ENCODE measurements at places on chromosomes 12 and 14. TPM values are rescaled to one million over a fixed set of nuclear protein-coding genes. Genes with fewer than 3 reads are reported as not detected.

- peaks cover 35% of the 10 kb centered on the region for H3K4me1 ChIP-seq
- no peak overlapping the region for H3K27ac ChIP-seq
- no peaks in the 10 kb centered on the region for H3K36me3 ChIP-seq
Observed at GRCh38 chr14:53149668-53150316, 3.3 kb downstream of the DDHD1 start.

GRCh38 chr12:127820271-127820670 is 446.7 kb upstream of the TMEM132C start:
- H3K36me3 ChIP-seq, result no peaks in the 10 kb centered on the region
- H3K27me3 ChIP-seq, result no peaks in the 10 kb centered on the region
- no peak overlapping the region for H3K4me3 ChIP-seq
- H3K4me1 ChIP-seq, result no peaks in the 10 kb centered on the region
- H3K27ac ChIP-seq, result no peak overlapping the region

DNA sequence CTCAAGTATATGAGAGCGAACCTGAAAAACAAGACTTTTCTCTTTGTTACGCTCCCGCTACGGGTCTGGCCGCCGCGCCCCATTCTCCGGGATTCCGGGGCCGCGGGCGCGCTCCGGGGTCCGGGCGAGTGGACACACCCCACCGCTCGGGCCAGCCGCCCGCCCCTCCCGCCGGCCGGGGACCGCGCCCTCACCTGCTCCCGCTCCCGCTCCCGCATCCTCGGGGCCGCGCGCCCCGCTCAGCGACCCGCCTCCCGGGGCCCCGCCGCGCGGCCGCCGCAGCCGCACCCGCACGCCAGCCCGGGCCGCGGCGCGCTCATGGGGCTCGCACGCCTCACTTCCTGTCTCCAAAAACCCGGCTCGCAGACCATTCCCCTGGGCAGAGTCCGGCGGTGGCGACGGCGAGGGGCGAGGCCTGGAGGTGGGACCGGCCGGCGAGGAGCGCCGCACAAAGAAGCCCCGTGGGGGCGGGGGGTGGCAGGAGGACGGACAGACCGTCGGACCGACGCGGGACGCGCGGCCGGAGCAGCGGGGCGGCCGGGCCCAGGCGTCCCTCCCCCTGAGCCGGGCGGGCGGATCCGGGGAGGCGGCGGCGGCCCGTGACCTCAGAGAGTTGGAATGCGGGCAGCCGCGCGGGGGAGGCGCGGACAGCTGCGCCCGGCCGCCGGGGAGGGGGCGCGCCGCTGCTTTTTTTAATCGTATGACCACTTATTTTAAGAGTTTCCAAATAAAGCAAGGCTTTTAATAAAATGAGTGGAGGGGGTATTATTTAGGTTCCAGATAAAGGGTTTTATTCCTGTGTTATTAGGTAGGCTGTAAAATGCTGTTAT is at the start of gene PTPN21:
Gene PTPN21 (minus strand): TSS at position 551 of the 830 bp plus-strand sequence. CDS start 4,590 bp downstream, outside the sequence.
- H3K4me3 ChIP-seq, result peak within 1 kb of the TSS; percentile 2
- H3K36me3 ChIP-seq, result no peaks in the 10 kb centered on the region
- H3K27ac ChIP-seq, result no peak within 1 kb of the TSS
- DNase-seq, result no peak
- peaks cover 54% of the 10 kb centered on the region for H3K27me3 ChIP-seq

GRCh38 chr12:47079981-47080724 is 394 bp upstream of the AMIGO2 start:
- no peaks in the 10 kb centered on the region for H3K36me3 ChIP-seq
- peak overlapping the region; percentile 50 for H3K27ac ChIP-seq
- peak; percentile 25 for DNase-seq
- H3K4me3 ChIP-seq, result peak overlapping the region; percentile 84
- no peaks in the 10 kb centered on the region for H3K27me3 ChIP-seq
- H3K4me1 ChIP-seq, result peaks cover 40% of the 10 kb centered on the region

DNA sequence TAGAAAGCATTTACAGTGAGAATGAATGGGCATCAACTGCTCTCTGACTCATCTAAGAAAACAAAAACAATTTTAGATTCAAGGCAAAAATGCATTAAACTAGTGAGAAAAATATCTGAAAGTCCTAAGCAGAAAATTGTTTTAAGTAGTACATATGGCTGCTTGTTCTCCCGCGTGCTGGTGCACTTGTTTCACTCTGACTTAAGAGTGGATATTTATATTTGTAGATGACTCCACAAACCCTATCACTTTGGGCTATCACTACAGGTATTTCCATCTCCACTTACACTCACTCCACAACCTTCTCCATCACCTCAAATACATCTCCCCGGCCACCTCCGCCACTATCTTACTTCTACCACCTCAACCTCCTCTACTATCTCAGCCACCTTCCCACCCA is 253.9 kb upstream of the EGLN3 start:
- no peak for DNase-seq
- no peak overlapping the region for H3K4me3 ChIP-seq

Gene RNASE7
- not detected for total RNA-seq

Gene GLTP
- total RNA-seq, result 24.8 TPM

- no peaks in the 10 kb centered on the region for H3K36me3 ChIP-seq
- no peaks in the 10 kb centered on the region for H3K27me3 ChIP-seq
- H3K4me3 ChIP-seq, result no peak overlapping the region
- H3K27ac ChIP-seq, result no peak overlapping the region
- DNase-seq, result no peak
Observed at GRCh38 chr14:95235767-95236166, 78.4 kb upstream of the DICER1 start.

Gene TAS2R20
- 1.0 TPM for total RNA-seq

DNA sequence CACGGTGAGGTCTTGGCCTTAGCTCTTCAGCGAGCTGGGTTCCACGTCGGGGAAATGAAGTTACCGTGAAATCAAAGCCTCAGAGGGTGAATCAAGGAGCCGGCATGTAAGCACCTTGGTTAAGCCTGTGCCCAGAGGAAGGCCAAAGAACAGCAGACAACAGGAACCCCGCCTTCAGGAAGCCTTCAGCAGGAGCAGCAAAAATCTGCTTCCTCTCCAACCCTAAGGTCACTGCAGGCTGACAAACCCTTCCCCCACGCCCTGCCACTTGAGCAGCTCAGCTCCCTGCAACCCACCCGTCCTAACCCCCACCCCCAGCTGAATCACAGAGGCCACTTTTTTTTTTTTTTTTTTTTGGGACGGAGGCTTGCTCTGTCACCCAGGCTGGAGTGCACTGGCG is 72.9 kb upstream of the LTA4H start:
- no peaks in the 10 kb centered on the region for H3K36me3 ChIP-seq
- peak overlapping the region; percentile 2 for H3K4me3 ChIP-seq
- no peaks in the 10 kb centered on the region for H3K27me3 ChIP-seq
- peak overlapping the region; percentile 10 for H3K27ac ChIP-seq

- no peak overlapping the region for H3K27ac ChIP-seq
- no peaks in the 10 kb centered on the region for H3K4me1 ChIP-seq
- H3K27me3 ChIP-seq, result no peaks in the 10 kb centered on the region
- DNase-seq, result no peak
Observed at GRCh38 chr12:44889926-44890325, 13.8 kb upstream of the NELL2 start.

DNA sequence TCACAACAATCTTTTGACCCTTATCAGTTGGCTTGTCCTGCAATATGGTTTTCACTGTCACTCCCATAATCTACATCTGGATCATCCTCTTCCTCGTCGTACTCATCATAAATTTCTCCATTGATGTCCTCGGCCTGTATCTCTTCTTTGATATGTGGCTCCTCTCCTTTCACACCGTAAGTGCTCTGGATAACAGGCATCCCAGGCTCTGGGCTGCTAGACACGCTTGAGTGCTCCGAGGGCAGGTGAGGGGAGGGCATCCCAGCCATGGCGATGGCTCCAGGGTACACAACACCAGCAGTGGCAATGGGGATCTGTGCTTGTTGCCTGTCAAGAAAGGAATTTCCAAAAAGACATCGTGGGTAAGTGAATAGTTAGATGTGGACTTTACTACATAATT is 415.3 kb downstream of the SOX5 start:
- no peak overlapping the region for H3K27ac ChIP-seq
- no peak for DNase-seq
- H3K27me3 ChIP-seq, result no peaks in the 10 kb centered on the region
- no peaks in the 10 kb centered on the region for H3K4me1 ChIP-seq
- no peak overlapping the region for H3K4me3 ChIP-seq
- no peaks in the 10 kb centered on the region for H3K36me3 ChIP-seq

- no peak overlapping the region for H3K27ac ChIP-seq
- H3K27me3 ChIP-seq, result no peaks in the 10 kb centered on the region
- DNase-seq, result no peak
Observed at GRCh38 chr12:131366261-131366871, 344.5 kb upstream of the SFSWAP start.

DNA sequence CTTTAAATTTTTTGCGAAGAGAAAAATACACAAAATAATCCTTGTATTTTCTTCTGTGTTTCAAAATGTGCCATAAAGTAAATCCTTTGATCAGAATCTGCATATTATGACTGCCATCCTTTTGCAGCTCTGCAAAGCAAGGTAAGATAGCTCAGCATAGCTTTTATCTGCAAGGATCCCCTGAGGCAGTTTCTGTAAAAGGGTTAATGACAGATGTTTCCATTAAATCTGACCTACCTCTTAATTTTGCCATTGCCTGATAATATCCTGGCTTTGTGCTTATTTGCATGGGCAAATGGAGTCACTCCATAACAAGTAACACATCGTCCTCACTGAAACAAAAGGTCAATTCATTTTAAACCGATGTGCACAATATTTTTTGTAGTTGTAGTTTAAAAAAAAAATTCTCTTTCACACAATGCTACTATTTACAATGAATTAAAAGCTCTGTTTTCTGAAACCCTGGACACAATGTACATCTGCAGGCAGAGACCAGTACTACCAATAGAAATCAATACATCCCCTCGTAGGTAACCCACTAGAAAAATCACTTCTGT is 108.5 kb upstream of the SOX5 start:
- no peaks in the 10 kb centered on the region for H3K4me1 ChIP-seq
- no peaks in the 10 kb centered on the region for H3K36me3 ChIP-seq
- H3K27me3 ChIP-seq, result no peaks in the 10 kb centered on the region

GRCh38 chr14:61603736-61604135 is 91.6 kb upstream of the HIF1A start:
- no peak overlapping the region for H3K4me3 ChIP-seq
- peaks cover 6% of the 10 kb centered on the region for H3K4me1 ChIP-seq
- no peak for DNase-seq
- H3K27ac ChIP-seq, result no peak overlapping the region
- no peaks in the 10 kb centered on the region for H3K36me3 ChIP-seq
- H3K27me3 ChIP-seq, result no peaks in the 10 kb centered on the region

DNA sequence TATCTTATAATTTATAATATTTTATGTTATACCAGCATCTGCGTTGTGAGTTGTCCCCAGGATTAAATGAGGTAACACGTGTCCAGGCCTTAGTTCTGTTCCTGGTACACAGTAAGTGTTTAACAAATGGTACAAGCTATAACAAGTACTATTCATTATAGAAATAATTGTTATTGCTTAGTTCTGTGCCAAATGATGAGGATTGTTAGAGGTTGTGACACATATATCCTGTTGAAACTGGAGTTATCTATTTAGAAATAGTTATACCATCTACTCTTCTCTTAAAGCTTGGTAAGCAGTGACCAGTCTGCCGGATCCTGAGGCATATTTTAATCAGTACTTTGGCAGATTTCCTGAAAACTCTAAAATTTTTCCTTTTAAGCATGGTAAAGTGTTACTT is 1066.5 kb downstream of the TMTC2 start:
- no peaks in the 10 kb centered on the region for H3K36me3 ChIP-seq
- no peak for DNase-seq
- no peak overlapping the region for H3K4me3 ChIP-seq
- no peak overlapping the region for H3K27ac ChIP-seq
- H3K27me3 ChIP-seq, result no peaks in the 10 kb centered on the region

- no peak for DNase-seq
- no peak overlapping the region for H3K27ac ChIP-seq
- no peaks in the 10 kb centered on the region for H3K4me1 ChIP-seq
- no peaks in the 10 kb centered on the region for H3K36me3 ChIP-seq
- H3K4me3 ChIP-seq, result no peak overlapping the region
- peaks cover 9% of the 10 kb centered on the region for H3K27me3 ChIP-seq
Observed at GRCh38 chr14:24913021-24913420, 136.9 kb downstream of the STXBP6 start.

- no peak for DNase-seq
- H3K36me3 ChIP-seq, result peaks cover 11% of the 10 kb centered on the region
- H3K4me3 ChIP-seq, result no peak overlapping the region
- H3K27me3 ChIP-seq, result no peaks in the 10 kb centered on the region
- H3K4me1 ChIP-seq, result peaks cover 28% of the 10 kb centered on the region
- no peak overlapping the region for H3K27ac ChIP-seq
Observed at GRCh38 chr12:95857156-95857555, 1.6 kb upstream of the SNRPF start.

GRCh38 chr12:7075518-7075917 is 15.0 kb downstream of the C1S start:
- no peaks in the 10 kb centered on the region for H3K36me3 ChIP-seq
- no peaks in the 10 kb centered on the region for H3K27me3 ChIP-seq
- H3K4me3 ChIP-seq, result no peak overlapping the region
- no peak overlapping the region for H3K27ac ChIP-seq

Gene DACT1
- 1.3 TPM for total RNA-seq

GRCh38 chr14:102203382-102203781 is 63.7 kb downstream of the WDR20 start:
- no peak overlapping the region for H3K27ac ChIP-seq
- peaks cover 52% of the 10 kb centered on the region for H3K36me3 ChIP-seq
- H3K27me3 ChIP-seq, result no peaks in the 10 kb centered on the region
- no peak for DNase-seq
- peaks cover 32% of the 10 kb centered on the region for H3K4me1 ChIP-seq

DNA sequence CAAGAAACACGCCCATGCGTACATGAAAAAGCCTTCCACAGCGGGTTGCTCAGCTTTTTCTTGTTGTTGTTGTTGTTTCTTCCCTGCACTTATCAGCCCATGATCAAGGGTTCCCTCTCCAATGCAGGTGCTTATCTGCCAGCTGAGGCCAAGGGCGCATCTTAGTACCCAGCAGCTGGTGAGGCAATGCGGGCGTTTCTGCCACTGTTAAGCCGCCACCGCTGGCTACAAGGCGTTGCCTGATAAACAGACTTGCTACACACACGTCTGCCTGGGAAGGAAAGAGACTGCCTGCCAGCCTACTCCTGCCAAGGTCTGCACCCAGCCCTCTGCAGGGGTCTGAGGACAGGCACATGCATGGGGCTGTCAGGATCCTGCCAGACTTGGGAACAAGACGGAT is 345.9 kb downstream of the BCL11B start:
- peak; percentile 71 for DNase-seq
- H3K36me3 ChIP-seq, result no peaks in the 10 kb centered on the region
- peak overlapping the region; percentile 39 for H3K27ac ChIP-seq
- no peak overlapping the region for H3K4me3 ChIP-seq

Gene C12orf42
- 3.9 TPM for total RNA-seq

- H3K27me3 ChIP-seq, result no peaks in the 10 kb centered on the region
- peaks cover 12% of the 10 kb centered on the region for H3K4me1 ChIP-seq
- H3K36me3 ChIP-seq, result no peaks in the 10 kb centered on the region
- DNase-seq, result no peak
- no peak overlapping the region for H3K4me3 ChIP-seq
- H3K27ac ChIP-seq, result no peak overlapping the region
Observed at GRCh38 chr12:96419576-96420276, 19.5 kb upstream of the CDK17 start.

DNA sequence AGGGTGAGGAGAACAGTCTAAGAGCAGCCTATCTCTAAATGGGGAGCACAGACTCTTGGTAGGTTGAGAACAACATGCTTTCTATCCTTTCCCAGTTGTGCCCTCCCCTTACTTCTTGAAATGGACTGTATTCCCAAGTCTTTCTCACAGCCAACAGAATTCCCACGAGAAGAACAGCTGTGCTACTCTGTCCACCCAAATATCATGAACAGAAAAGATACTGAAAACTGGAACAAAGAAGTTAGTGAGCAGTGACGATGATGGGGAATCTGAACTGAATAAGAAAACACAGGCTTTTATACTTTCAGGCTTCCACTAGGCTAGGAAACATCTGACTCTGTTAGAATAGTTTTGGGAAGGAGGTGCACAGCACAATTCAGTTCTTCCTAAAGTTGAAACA is 3.4 kb downstream of the NACA start:
- no peak overlapping the region for H3K4me3 ChIP-seq
- H3K4me1 ChIP-seq, result peaks cover 81% of the 10 kb centered on the region
- no peaks in the 10 kb centered on the region for H3K27me3 ChIP-seq
- H3K36me3 ChIP-seq, result peaks cover 50% of the 10 kb centered on the region

Gene SLC16A7
- total RNA-seq, result 24.6 TPM

All from CD4-positive, alpha-beta T cell (primary cell).